ENCODE measurements at places on chromosomes 3 and 15.

DNA sequence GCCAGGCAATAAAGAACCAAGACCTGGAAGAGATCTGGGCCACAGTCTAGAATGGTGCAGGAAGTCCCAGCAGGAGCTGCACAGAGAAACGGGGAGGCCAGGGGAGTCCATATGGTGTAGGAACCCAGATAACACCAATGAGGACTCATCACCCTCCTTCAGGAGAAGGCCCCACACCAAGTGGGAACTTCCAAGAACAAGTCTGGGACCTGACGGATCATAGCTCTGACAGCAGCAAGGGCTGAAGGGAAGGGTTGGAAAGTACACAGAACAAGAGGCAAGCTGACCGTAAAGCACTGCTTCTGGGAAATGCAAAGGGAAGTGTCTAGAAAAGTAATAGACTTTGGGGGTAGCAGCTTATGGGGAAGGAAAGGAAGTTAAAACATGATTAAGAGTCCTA is 34.5 kb downstream of the ANO10 start:
- DNase-seq = no peak

GRCh38 chr15:48355377-48355776 is 24.1 kb downstream of the DUT start:
- no peak for DNase-seq

- DNase-seq = no peak
Measured at GRCh38 chr3:187208159-187208558, 10.9 kb downstream of the RTP1 start.

- DNase-seq = no peak
Measured at GRCh38 chr3:132867526-132867925, 145.3 kb upstream of the NPHP3 start.

GRCh38 chr3:138946663-138947494 is at the start of the genes FOXL2 and FOXL2NB:
Gene FOXL2, minus strand, starts transcription at chr3:138947137. Its CDS starts 415 bp downstream, at chr3:138946722.
Gene FOXL2NB, plus strand, starts transcription at chr3:138947217. Its CDS starts 148 bp downstream, at chr3:138947365.
- DNase-seq = peak; percentile 71
